CD4-positive, alpha-beta T cell treated with Interleukin-2 at 100 ng/mL for 4 hours (primary cell): ENCODE measurements at places on chromosomes 5 and 9.
A peak's percentile ranks its signal among the peaks of the same experiment; 100 is the strongest.

DNA sequence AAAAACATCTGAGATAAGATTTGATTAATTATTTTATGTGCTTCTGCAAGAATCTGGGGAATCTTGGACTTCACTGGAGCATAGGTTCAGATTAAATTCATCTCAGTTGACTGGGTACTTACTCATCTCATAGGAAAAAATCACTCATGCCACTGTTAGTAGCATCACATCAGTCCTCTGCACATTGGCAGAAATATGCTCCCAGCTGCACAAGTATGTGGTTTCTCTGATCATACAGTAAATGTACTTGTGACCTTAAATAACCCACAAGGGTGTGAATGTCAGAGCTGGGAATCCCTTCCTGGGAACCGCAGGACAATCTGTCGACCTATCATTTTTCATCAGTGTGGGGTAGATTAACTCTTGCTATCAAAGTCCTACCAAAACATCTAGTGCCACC, 203.7 kb upstream of the SLC24A2 start:
- DNase-seq: no peak

- peak; percentile 49 for DNase-seq
Observed at GRCh38 chr9:101458963-101459631, 23.5 kb upstream of the ALDOB start.

GRCh38 chr5:67774786-67775185, 440.8 kb upstream of the PIK3R1 start:
- DNase-seq: no peak

GRCh38 chr9:1053986-1054425, 3.8 kb downstream of the DMRT2 start:
- no peak for DNase-seq

DNA sequence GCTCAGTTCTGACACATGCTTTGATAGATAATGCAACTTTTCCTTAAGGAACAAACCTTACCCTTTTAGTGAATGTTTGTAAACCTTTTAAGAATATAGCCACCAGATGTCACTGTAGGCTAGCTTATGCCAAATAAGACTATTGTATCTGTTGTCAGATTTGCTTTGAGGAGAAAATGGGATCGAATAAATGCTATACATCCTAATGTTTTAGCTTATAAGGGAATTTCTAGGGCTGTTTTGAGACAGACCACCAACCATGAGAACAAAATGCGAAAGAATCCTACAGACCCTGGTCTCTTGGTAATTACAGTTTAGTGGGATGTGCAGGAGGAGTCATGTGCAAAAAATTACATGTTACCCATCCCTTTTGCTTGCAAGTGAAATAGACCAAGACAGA, 127.6 kb upstream of the NMUR2 start:
- DNase-seq: peak; percentile 32

DNA sequence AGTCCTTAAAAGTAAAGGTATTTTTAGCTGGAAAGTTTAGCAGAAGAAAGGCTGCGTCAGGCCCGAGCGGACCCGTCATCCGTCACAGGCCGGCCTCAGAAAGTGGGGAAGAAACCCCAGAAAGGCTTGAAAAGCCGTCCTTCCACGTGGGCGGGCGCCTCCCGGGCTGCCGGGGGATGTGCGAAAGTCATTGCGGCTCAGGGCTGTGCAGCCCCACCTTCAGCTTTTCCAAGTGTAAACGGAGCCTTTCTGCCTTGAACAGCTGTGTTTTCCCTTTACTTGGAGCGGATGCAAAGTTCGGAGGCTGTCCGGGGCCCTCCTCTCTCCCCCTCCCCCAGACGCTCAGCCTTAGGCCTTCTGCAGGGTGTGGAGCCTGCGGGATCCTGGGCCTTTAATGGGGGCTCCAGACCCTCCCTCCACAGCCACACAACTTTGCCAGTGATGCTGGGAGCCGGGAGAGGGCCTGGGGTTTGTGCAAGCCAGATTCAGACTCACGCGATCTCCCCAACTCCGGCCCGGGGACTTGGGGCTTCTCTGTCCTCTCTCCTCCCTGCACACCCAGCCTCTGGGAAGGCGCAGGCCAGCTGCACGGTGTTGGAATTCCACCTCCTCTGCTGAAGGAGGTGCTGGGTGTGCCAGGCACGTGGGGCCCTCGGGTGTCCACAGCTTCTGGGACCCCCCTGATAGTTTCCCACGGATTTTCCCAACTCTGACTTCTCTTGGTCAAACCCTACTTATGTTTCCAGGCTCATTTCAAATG, 95.5 kb upstream of the RAPGEF1 start:
- DNase-seq: no peak

GRCh38 chr9:114883709-114884108, 46.7 kb downstream of the TNFSF8 start:
- no peak for DNase-seq

DNA sequence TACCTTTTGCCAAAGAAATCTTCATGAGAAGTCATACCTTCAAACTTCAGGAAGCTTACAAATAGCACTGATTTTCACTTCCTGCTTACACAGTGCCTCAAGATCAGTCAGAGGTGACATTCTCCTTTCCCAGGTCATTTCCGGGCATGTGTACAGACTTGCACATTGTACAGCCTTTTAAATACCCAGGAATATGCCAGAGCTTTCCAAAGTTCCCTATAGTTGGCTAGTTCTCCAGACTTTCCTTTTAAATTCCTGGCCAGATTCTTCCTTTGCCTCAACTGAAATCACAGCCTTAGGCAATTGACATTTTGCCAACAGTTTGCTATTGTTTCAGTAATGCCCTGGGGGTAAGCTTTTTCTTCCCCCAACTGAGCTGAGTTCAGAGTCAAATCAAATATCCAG, 47.2 kb downstream of the RFX3 start:
- peak; percentile 42 for DNase-seq

- DNase-seq: no peak
Observed at GRCh38 chr9:38289236-38289865, 103.2 kb upstream of the ALDH1B1 start.

- DNase-seq: no peak
Observed at GRCh38 chr5:162990856-162991497, 446.4 kb upstream of the CCNG1 start.

DNA sequence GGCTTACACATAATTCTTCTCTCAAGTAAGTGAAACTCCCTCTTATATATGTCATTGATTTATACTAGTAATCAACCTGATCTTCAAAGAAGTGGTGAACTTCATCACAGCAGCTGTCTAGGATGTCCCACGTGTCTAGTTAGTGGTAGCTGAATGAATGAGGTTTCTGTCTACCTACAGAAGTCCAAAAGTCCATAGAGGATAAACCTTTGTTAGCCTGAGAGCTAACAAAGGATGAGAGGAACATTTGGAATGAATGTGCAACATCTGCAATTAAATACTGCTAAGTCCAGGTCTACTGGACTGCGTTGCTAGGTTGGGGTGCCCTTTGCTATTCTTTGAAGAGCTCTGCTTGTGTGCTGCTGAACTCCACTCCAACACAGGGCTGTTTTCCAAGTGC, 213.8 kb upstream of the DAP start:
- DNase-seq: no peak

DNA sequence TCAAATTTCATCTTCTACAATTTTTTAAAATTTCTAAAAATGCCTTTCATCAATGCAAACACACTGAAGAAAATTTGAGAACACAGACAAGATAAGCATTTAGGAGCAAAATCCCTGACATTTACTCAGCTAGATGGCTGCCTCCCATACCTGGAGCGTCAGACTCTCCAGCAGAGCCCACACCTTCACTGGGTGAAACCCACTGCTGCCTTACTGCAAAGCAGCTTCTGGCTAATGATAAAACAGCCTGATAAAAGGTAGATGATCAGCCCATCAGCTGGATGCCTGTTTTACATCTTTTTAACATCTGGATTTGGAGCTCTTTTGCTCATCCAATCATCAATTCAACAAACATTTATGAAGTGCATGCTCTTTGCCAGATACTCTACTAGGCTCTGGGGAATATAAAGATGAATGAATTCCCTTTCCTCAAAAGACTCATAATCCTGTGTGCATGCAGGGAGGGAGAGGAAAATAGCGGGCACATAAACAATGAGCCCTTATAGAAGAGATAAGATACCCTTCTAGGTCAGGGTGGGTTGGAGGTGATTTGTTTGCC, 271.2 kb downstream of the SAXO1 start:
- DNase-seq: no peak

GRCh38 chr9:15846611-15847010, 293.8 kb downstream of the CCDC171 start:
- DNase-seq: no peak

- DNase-seq: no peak
Observed at GRCh38 chr9:80707120-80707519, 982.2 kb downstream of the TLE1 start.

GRCh38 chr5:160961038-160961437, 109.0 kb upstream of the ATP10B start:
- no peak for DNase-seq

- no peak for DNase-seq
Observed at GRCh38 chr9:106020186-106020585, 325.8 kb downstream of the TMEM38B start.

GRCh38 chr9:134604834-134605233, 36.8 kb upstream of the COL5A1 start:
- no peak for DNase-seq

GRCh38 chr9:23841304-23841703, 15.3 kb upstream of the ELAVL2 start:
- DNase-seq: no peak

- DNase-seq: no peak
Observed at GRCh38 chr5:127894461-127894860, 189.1 kb upstream of the SLC12A2 start.
